ENCODE measurements at places on chromosomes 1 and 21.

DNA sequence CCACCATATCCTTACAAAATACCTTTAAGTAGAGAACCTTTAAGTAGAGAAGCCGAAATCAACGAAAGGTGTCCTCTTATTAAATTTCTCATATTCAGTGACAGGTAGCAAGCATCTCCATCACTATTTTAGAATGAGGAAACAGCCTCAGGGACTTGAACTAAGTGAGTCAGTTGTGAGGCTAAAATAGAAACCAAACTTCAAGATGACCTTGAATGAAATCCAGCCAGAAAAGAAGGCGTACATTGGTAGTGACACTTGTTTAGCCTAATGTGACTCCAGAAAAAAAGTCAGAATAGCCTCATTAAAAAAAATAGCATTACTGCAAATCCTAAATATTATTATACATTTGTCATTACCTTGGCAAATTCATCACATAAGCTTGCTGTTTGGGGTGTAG, 20.1 kb downstream of the RGS8 start:
- DNase-seq = no peak

DNA sequence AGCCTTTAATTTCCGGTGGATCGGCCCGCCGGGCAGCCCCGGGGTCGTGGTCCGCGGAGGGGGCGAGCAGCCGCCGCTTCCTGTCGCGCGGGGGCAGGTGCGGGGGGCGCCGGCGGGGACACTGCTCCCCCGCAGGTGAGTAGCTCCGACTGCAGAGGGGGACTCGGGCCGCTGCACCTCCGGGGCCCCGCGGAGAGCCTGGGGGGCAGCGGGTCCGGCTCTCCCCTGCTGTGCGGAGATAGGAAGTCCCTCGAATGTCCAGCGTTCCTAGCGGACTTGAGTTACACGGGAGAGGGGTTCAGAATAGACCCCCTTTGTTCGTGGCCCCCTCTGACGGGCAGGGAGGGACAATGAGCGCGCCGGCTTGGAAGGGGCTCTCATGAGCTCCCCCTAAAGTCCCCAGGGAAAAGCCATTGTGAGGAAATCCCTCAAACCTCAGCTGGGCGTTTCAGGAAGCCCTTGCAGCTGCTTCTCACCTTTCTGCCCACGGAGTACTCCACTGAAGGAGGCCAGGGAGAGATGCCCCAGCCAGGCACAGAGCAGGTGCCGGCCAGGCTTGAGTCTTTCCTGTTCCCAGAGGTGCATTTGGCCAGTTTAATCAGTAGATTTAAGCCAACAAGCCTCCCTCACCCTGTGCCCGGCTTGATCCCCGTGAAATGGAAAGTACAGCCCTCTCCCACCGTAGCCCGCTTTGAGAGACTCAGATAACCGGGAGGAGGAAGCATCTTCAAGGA, 925 bp downstream of the PDE9A start:
- peak; percentile 88 for DNase-seq

DNA sequence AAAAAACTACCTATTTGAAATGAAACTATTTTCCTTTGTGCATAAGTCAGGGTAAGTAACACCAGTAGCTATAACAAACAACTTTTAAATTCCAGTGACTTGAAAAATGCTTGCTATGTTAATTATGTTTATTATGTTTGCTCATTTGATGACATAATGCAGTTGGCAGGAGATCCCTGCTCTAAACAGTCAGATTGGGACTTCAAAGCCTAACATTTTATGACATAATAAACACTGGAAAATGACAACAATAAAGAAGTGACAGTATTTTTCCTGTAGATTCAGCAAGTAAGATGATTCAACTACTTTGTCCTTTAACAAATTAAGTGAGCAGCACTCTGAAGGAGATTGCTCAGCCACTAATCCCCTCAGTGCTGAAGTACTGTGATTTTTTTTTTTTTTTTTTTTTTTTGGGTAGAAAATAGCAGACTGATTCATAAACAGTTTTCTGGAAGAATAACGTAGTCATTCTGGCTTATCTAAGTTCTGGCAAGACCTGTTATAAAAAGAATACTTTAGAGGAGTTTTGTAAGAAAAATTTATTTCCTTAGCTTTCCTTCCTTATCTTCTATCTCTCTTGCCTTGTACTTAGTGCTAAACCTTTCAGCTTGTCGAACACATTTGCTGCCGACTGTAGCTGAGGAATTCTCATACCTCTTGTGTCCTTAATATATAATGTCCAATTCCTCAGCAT, 207.2 kb downstream of the PTGER3 start:
- DNase-seq = no peak

DNA sequence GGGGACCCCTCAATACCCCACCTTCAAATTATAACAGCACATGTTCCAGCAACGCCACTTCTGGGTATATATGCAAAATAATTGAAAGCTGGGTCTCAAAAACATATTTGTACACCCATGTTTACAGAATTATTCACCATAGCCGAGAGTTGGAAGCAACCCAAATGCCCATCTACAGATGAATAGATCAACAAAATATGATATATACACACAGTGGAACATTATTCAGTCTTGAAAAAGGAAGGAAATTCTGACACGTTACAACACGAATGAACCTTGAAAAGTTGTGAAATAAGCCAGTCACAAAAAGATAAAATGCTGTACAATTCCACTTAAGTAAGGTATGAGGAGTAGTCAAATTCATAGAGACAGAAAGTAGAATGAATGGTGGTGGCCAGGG, 5.1 kb downstream of the TMCO4 start:
- no peak for DNase-seq

DNA sequence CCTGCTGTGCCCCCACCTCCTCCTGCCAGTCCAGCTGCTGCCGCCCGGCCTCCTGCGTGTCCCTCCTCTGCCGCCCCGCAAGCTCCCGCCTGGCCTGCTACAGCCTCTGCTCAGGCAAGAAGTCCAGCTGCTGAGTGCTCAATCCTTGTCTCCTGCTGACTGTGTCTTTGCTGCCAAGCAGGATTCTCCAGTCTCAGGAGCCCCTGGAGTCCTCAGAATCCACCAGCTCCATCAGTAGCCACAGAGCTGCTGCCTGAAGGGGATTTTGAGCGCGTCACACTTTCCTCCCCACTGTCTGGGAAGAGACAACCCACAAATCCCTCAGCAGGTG, 973 bp downstream of the KRTAP10-11 start:
- no peak for DNase-seq

- DNase-seq = no peak
Observed at GRCh38 chr1:219155135-219155534, 18.5 kb upstream of the LYPLAL1 start.

GRCh38 chr1:211323156-211324063, 3.2 kb upstream of the TRAF5 start:
- peak; percentile 38 for DNase-seq

GRCh38 chr1:107175102-107175909, 34.5 kb downstream of the NTNG1 start:
- DNase-seq = no peak

DNA sequence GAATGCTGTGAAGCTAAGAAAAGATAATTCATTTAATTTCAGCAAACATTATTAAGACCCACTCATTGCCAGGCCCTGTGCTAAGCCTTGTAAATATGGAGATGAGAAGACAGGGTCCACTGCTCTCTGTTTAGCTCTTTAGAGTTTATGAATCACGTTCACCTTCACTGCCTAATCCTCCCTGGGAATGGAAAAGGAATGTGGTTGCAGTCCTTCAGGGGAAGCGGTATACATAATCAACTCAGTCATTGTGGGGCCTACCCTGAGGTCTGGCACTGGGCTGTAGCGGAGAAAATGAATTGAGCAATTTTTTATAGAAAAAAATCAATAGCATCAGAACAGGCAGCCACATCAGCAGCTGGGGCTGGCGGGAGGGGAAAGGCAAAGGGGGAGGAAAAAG, 412.1 kb upstream of the NFIA start:
- DNase-seq = no peak

DNA sequence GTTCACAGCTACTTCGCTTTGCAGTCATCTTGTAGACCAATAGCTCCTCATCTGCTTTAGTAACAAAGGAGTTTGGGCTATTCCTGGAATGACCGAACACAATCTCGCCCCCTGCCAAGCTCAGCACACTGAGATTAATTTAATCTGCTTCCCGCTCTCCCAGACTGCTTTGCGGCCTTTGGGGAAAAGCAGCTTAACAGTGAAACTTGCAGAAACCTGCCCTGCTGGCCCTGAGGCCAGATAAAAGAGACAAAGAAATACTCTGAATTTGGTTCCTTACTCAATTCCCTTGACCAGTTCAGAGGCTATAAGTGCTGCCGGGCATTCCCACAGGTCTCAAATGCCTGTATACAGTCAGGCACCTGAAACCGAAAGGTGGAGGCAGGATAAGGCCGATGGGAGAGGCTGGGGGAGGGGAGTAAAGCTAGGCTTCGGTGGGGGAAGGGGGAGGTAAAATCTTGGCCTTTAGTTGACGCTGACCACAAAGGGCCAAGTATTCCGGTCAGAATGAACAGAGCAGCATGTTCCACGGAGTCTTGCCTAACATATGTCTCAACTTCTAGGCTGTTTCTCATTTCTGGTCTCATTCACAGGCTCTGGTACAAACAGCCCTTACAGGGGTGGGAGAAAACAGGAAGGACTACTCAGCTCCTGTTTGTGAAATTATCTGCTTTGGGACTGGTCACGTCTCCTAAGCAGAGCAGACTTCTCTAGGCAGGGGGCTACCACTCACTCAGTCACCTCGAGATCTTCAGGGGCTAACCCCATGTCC, 17.7 kb upstream of the A3GALT2 start:
- DNase-seq = no peak

DNA sequence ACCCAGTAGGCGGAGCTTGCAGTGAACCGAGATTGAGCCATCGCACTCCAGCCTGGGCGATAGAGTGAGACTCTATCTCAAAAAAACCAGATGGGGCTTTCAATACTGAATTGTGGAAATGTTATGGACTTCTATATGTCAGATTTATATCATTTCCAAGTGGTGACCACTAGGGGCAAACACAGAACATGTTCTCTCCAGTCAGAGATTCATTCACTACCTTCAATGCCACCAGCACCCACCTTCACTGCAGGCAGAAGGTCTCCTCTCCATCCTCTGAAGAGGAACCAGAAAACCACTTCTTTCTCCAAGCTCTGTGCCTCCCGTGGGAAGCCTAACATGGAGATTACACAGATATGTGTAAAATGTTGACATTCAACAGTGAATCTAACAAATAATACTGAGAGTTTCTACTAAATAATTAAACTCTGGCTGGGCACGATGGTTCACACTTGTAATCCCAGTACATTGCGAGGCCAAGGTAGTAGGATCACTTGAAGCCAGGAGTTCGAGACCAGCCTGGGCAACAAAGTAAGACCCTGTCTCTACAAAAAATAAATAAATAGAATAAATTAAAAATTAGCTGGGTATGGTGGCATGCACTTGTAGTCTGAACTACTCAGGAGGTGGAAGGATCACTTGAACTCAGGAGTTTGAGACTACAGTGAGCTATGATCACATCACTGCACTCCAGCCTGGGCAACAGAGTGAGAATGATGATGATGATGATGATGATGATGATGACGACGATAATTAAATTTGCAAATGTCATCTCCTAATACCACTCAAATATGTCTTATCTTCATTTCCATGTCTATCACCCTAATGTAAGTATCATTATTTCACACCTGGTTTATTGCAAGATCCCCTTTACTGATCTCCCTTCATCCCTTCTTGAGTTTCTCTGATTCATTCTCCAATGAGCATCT, 151.1 kb downstream of the ZNF281 start:
- DNase-seq = no peak

DNA sequence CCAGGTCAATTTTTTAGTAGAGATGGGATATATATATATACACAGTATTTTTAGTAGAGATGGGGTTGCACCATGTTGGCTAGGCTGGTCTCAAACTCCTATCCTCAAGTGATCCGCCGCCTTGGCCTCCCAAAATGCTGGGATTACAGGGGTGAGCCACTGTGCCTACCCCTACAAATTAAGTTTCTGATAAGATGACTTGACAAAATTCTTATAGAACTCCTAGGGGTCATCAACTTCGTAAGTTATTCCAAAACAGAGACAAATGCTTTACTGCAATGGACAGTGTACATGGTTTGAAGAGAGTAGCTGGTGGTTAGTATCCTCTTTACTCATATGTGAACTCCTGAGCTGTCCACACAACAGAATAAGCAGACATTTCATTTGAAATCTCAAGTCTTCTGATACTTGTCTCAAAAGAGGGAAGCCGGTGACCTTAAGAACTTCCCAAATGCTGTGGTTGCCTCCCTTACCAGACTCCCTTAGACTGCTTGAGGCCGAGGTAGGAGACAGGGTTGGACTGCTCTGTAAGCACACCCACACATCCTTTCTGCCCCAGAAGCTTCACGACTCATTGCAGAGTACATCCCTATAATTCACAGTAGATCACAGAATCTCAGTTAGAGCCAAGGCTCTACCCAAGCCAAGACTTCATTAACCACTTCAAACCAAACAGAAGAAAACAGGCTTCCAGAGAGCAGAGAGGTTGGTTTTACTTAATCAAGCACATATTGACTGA, 244.1 kb upstream of the IRF2BP2 start:
- no peak for DNase-seq

- DNase-seq = no peak
Observed at GRCh38 chr21:23977971-23978370, 1629.3 kb downstream of the MRPL39 start.

DNA sequence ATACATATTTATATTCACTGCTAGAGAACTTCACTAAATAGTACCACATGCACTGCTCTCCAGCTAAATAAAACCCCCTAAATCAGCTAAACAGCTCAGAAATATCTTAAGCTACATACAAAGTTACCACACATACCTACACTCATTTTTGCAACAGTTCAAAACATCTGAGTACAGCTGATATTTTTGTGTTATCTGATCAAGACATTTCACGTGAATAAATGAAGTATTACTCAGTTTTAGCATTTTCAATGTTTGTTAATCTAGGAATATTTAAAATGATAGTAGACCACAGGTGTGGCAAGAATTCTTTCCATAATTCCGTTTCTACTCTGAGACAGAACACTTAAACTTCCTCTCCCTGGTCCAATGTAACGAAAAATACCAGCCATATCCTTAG, 20.8 kb downstream of the EVI5 start:
- DNase-seq = no peak

GRCh38 chr1:229047840-229048620, 222.9 kb upstream of the RAB4A start:
- no peak for DNase-seq
